LNCaP clone FGC (cell line): ENCODE measurements at places on chromosomes 11 and 22.

GRCh38 chr22:30694171-30694639, 469 bp upstream of the OSBP2 start:
- peak; percentile 31 for DNase-seq

DNA sequence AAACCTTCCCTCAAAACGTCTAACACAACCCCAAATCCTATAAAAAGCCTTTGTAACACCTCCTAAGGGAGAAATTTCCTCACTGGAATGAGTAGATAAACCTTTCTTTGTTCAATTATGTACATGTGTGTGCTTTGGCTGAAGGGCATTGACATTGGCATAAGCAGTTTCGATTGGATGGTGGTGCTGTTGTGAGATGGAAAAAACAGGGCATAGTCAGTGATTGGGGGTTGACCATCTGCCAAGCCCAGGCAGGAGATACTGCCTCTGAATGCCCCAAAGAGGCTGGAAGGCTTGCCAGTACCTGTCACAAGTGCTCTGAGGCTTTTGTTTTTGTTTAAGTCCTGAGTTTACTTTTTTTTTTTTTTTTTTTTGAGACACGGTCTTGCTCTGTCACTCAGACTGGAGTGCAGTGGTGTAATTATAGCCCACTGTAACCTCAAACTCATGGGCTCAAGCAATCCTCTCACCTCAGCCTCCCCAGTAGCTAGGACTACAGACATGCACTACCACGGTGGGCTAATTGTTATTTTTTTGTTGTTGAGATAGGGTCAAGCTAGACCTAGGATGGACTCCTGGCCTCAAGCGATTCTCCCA, 1.2 kb upstream of the CCDC117 start:
- no peak for DNase-seq

DNA sequence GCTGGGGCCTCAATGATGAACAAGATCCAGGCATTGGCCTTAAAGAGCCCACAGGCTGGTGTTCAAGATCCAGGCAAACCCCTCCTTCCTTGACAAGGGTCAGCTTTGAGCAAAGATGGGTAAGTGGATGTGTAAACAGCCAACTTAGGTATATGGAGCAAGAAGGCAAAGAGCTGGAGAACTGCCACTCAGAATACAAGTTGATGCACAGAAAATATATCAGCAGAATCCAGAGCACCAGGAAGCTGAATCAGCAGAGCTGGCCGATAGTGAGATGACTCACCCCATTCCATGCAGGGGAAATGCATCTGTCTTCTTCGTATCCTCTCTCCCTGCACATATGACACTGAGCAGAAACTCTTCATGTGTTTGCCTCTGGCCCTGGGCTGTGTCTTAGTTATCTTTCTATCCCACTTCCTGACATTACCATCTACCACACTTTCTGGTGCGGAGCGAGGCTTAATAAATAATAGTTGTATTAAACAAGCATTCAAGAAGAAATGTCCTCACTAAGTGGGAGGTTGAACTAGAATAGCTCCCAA, 57.8 kb downstream of the ENDOD1 start:
- DNase-seq = peak; percentile 67

DNA sequence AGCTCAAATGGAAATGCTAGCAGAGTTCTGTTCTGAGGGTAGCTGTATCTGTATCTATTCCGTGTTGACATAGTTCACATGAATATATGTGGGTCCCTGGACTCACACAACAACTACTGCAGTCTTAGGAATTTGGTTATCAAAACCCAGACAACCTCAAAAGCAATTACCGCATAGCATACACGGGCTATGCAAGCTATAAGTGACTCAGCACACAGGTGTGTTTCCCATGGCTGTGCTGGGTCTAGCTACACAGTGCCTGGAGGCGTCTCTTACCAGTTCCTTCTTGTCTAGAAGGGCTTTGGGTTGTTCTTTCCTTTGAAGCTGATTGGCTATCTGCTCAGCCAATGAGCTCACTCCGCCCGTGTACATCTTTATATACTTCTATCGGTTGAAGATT, 98.2 kb upstream of the BID start:
- no peak for DNase-seq

DNA sequence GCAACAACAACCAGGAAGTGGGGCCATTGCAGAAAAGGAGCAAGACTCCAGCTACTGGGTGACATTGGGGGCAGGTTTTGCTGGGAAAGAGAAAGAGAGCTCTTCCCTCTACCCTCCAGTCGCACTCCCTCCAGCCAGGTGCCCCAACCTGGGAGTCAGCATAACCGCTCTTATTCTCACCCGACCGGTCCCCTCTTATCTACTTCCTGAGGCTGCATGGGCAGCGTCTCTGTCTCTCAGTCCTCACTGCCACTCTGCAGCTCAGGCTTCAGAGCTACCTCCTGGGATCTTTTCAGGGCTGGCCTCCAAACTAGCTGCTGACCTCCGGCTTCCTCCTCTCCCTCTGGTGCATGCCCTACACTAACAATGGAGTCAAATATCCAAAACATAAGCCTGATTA, 5.1 kb downstream of the ZNF70 start:
- DNase-seq = no peak

DNA sequence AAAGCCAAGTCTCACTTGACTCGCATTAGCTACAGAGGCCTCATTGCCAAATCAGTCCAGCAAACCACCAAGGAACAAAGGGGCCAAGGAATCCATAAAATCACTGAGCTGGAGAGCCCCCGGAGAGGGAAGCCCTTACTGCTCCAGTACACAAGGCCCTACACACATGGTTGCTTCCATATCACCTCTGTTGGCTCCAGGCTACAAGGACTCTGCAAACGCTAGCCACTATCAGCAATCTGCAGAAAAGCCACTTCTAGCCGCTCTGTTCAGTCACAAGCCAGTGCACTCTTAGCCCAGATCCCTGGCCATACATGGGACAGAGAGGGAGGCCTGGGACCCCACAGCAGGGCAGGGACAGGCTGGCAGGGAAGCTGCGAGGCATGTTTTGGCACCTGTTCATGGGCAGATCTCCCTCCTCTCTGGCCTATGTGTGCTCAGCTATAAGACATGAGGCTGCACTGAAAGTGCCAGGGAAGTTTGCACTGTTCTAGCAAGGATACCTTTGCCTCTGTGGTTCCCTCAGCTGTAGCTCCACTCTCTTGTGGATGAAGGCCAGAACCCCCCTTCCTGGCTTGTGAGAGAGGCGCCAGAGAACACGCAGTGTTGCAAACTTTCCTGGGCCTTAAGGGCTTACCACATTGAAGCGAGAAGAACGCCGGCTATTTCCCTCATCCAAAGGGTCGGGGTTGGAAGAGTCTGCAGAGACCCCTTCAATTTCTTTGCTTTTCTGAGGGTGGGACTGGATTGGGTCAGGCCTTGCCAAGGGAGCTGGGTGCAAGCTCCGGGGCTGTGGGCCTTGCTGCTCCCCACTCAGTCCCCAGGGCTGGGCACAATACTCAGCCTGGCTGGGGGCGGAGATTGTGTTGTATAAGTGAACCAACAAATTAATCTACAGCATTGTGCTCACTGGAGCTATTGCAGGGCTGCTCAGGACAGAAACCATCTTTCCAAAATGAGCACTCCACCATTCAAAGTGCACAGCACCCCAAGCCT, 108.7 kb upstream of the PITPNB start:
- DNase-seq = no peak

DNA sequence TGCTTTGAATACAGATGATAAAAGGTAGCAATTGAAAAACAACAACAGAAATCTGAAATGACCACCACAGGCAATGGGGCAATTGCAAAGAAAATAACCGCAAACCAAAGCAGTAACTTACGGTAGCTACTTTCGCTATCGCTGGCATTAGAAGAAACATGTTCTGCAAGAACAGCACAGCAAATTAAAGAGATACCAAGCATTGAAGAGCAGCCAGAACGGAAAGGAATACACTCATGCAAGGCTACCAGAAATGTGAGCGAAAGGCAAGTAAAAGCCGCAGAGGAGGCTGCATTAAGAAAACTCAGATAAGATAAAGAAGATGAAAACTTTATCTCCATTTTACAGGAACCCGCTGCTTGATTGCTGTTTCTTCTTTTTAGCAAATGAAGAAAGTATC, 194.1 kb upstream of the CCDC90B start:
- DNase-seq = peak; percentile 11

DNA sequence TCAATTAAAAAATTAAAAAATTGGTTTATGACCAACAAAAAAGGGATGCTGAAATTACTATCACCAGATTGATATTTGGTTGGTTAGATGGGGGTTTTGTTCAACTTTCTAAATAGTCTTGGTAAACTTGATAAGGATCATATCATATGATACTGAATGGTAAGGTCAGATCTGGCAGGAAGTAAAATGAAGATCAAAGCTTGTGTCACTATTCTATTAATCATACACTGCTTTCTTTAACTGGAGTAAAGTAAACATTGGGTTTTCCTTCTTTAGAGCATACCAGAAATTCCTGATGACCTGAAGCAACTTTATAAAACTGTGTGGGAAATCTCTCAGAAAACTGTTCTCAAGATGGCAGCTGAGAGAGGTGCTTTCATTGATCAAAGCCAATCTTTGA, 40.2 kb downstream of the RRM1 start:
- DNase-seq = peak; percentile 11

DNA sequence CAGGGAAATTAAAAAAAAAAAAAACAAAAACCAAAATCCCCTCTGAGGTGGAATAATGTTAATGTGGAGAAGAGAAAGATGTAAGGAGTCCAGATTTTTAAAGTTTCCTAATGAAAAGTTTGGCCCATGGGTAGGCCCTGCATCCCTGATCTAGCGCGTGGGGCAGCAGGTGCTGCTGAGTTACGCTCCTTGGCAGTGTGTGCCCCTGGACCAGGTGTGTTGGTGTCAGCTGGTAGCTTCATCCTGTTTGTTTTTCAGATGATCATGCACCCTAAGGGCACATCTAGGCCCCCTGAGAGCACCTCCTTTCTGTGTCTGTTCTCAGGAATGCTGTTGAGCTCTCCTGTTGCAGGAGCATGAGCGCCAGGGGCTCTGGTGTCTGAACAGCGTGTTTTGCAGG, 6.7 kb downstream of the DGCR8 start:
- DNase-seq = no peak

DNA sequence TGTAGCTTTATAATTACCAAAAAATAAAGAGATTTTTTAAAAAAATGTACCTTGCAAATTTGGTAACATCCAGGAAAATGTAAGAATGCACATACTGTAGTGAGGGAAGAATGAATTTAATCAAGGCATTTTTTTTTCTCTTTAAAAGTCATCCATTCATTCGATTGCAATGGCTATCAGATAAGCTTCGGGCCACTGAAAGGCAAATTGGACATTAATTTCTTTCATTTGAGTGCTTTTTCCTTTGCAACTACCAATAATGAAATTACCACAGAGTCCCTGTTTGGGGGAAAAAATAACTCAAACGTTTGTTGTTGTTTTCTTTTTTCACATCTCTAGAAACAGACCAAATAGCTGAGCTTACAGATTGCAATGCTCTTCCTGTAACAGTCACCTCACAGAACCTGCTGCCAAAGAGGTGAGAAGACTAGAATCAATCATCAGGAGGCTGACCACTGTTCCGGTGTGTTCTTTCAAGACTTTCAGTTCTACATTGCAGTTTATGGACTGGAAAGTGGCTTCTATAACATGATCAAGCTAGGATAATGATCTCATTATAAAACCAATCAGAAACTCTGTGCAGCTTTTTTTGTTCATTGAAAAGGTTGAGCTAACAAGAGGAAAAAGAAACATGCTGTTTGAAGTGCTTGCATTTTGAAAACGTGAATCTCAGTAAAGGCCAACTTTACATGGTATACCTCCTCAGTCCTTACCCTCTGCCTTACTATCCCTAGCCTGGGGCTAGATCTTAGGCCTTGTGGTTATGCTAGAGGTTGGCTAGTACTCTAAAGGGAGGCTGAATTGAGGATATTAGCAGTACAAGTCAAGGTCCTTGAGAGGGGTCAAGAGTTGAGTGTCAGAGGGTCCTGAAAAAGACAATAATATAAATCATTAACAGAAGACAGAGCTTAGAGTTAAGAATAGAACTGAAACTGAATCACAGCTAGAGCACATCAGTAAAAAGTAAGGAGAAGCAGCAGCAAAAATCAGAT, 1276.1 kb downstream of the LRRC4C start:
- no peak for DNase-seq

DNA sequence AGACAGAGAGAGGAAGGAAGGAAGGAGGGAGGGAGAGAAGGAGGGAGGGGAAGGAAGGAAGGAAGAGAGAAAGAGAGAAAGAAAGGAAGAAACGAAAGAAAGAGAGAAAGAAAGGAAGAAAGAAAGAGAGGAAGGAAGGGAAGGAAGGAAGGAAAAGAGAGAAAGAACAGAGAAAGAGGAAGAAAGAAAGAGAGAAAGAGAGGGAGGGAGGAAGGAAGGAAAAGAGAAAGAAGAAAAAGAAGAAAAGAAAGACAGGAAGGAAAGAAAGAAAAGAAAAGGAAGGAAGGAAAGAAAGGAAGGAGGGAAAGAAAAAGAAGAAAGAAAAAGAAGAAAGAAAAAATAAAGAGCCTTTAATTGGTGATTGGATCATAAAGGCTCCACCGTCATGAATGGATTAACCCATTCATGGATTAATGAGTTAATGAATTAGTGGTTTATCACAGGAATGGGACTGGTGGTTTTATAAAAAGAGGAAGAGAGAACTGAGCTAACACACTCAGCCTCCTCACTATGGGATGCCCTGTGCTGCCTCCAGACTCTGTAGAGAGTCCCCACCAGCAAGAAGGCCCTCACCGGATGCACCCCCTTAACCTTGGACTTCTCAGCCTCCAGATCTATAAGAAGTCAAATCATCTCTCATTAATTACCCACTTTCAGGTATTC, 9.0 kb upstream of the PLAAT2 start:
- DNase-seq = no peak

DNA sequence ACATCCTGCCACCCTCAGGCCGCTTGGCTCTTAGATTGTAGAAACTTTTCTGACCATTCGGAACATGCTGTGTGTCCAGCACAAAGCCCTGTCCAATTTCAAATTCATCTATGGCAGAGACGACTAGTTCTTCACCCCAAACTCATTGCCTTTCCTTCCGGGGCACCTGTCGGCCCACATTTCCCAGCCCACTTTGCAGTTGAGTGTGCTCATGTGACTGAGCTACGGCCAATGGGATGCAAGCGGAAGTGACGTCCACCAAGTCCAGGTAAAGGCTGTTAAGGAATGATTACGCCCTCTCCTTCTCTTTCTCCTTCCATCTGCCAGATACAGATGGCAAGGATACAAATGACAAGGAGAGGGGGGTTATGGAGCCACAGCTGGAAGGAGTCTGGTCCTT, 32.5 kb downstream of the SYT13 start:
- DNase-seq = no peak

- no peak for DNase-seq
Measured at GRCh38 chr11:76785513-76785912, 2.4 kb downstream of the TSKU start.

- no peak for DNase-seq
Measured at GRCh38 chr11:124535552-124536232, 7.8 kb downstream of the OR8B12 start.

- DNase-seq = no peak
Measured at GRCh38 chr11:66335531-66336233, 552 bp downstream of the RIN1 start.

DNA sequence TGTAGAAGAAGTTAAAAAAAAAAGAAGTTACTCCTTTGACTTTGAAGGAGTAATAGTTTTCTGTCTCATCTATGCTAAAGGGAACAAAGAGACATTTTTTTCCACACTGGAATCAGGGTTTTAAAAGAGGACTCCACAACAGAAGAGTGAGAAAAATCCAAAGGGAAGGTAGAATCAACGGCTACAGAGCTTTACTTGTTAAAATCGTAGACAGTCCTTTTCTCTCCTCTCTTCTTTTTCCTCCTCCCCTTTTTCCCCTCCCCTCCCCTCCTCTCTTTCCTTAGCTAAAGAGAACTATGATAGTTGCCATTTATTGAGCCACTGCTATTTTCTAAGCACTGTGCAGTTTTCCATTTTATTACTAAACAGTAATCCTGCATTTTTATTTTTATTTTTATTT, 29.2 kb downstream of the DDIAS start:
- DNase-seq = no peak

- DNase-seq = no peak
Measured at GRCh38 chr22:49795521-49795920, 32.2 kb downstream of the BRD1 start.
